ENCODE measurements at places on chromosomes 3 and 15.
A peak's percentile ranks its signal among the peaks of the same experiment; 100 is the strongest.

DNA sequence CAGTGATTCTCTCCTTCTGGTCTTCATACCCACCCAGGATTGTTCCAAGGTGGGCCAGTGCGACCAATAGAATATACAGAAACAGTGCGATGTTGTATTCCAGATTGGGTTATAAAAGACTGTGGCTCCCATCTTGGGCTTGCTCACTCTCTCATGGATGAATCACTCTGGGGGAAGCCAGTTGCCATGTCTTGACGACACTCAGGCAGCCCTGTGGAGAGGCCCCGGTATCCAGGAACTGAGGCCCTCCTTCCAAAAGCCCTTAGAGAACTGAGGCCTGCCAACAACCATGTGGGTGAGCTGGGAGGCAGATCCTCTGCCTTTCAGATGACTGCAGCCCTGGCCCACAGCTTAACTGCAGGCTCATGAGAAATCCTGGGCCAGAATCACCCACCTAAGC is 57.2 kb downstream of the SH3GL3 start:
- no peak for DNase-seq

DNA sequence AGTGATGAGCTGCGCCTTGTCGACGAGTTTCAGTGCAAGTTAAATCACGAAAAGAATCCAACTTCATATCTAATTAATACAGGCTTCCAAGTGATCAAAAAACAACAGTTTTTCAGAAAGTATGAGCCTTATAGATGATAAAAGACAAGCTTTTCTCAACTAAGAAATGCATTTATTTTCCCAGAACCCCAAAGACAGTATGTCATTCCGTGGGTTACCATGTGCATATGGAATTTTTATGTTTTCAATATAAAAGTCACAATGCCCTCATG is 442.8 kb downstream of the MAGI1 start:
- DNase-seq = no peak

GRCh38 chr3:184769382-184770170 is 42.4 kb upstream of the VPS8 start:
- no peak for DNase-seq

DNA sequence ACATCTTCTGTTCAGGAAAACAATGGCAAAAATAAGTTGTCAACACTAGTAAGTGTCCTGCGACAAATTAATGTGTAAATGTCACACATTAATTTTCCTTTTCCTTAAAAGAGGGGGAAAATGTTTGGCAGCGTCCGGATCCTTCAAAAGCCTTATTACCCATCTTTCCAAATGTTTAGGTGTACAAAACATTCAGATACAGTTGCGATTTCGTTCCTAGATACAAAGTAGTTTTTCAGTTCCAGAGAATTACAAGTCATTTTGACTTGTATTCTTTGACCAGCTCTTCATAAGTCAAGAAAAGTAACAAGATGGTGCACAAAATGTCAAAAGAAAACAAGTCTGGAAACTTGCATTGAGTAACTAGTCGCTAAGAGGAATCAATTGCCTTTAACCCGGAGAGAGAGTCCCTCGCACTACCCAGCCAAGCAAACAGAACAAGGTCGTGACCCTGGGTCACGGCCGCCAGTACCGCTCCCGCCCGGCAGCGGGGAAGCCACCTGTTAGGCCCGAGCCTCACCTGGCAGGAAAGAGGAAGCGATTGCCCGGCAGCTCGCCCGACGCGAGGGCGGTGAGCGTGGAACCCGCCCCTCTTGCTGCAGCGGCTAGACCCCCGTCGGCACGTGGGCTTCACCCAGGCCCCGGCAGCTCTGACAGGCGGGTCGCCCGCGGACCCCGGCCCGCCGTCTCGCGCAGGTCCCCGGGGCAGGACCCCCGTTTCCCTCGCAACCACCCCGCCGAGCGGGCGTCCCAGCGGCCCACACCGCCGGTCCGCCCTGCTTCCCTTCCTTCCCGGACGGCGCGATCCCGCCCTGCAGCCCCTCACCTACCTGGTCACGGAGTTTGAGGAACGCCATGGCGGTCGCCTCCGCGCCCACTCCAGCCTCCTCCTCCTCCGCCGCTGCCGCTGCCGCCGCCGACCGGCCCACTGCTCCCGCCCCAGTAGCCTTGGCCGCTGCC is 61.0 kb upstream of the ANKRD28 start:
- DNase-seq = peak; percentile 62

DNA sequence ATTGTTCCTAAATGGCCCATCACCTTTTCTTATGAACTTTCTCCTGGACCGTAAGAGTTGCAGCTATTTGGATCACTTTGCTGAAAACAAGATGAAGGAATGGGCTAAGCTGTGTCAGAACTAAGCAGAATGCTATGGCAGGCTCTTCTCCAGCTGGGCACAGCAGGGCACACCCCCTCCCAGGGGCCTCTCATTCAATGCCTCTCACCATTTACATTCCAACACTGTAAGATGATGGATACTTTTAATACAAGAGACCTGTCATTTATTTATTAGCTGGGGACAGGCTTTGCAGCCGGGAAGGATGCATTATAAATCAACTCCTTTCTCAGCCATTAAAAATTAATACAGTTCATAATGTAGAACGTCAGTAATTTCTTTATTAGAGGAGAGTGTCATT is 240.1 kb downstream of the NTRK3 start:
- DNase-seq = no peak

GRCh38 chr3:67288466-67289106 is 290.5 kb downstream of the KBTBD8 start:
- DNase-seq = no peak

DNA sequence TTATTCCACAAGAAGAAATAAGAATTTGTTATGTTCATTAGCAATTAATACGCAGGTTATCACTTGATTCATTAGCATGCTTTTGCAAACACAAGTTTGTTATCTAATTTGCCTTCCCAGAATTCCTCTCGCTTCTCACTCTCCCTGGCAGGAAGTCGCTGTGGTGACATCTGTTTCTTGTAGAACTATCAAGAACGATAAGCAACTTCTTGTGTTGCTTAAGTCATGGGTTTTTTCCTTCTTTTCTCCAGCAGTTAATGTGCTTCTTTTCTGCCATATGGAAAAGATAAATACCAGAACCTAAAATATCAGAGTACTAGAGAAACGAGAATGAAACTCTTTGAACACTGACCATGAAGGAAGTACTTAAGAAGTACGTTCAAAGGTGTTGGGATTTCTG is 99.8 kb upstream of the CHMP2B start:
- DNase-seq = no peak

GRCh38 chr15:75531041-75531450 is 48.1 kb downstream of the PTPN9 start:
- DNase-seq = no peak

GRCh38 chr3:71881732-71882131 is 96.8 kb upstream of the PROK2 start:
- DNase-seq = no peak

- DNase-seq = no peak
These were observed 12.0 kb upstream of the CPNE9 start for GRCh38 chr3:9691636-9692035.

- no peak for DNase-seq
These were observed 947.1 kb downstream of the FHIT start for GRCh38 chr3:60304112-60304511.
